ENCODE measurements at places on chromosomes 5 and 9. TPM values are rescaled to one million over a fixed set of nuclear protein-coding genes. Genes with fewer than 3 reads are reported as not detected.

The GRXCR2 gene
- 0.60 TPM for total RNA-seq

The TPPP gene
- total RNA-seq = 15.5 TPM

DNA sequence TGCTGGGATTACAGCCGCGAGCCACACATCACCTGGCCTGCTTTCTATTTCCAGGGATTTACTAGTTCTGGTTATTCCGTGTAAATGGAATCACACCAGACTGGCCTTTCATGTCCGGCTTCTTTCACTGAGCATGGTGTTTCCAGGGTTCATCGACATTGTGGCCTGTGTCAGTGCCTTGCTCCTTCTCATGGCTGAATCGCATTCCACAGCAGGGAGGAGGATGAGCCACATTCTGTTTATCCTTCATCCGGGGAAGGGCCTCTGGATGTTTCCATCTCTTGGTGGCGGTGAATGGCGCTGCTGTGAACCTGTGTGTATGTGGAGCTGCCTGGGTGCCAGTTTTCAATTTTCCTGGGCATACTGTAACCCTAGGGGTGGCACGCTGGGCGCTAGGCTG, 58.7 kb upstream of the RNU6ATAC start:
- DNase-seq = no peak

GRCh38 chr5:80255431-80255810, 427 bp downstream of the SERINC5 start:
- peak; percentile 71 for DNase-seq
